ENCODE measurements at places on chromosomes 7 and 10.
A peak's percentile ranks its signal among the peaks of the same experiment; 100 is the strongest.

- DNase-seq: no peak
Observed at GRCh38 chr7:82390936-82391335, 52.6 kb downstream of the CACNA2D1 start.

DNA sequence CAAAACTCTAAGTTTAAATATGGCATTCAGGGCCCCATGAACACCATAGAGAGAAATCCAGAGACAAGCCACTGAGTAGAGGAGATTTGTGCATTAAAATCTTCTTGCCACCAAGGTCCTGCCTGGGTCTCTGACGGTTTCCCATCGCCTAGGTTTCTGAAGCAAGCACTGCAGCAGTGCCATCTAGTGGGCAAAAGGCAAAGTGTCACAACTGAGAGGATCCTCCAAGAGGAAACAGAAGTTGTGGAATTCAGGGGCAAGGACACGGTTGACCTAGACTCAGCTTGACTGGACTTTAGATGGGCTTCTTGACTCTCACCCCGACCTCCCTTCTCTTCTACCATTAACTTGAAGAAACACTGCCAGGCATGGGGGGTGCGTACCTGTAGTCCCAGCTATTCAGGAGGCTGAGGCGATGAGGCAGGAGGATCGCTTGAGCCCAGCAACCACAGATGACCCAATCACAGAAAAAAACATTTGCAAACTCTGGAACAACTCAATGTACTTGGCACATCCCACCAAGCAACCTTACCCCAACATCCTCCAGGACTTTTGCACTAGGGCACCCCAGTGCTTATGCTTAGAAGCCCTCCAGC lies 604.1 kb downstream of the GALNT17 start:
- peak; percentile 41 for DNase-seq

DNA sequence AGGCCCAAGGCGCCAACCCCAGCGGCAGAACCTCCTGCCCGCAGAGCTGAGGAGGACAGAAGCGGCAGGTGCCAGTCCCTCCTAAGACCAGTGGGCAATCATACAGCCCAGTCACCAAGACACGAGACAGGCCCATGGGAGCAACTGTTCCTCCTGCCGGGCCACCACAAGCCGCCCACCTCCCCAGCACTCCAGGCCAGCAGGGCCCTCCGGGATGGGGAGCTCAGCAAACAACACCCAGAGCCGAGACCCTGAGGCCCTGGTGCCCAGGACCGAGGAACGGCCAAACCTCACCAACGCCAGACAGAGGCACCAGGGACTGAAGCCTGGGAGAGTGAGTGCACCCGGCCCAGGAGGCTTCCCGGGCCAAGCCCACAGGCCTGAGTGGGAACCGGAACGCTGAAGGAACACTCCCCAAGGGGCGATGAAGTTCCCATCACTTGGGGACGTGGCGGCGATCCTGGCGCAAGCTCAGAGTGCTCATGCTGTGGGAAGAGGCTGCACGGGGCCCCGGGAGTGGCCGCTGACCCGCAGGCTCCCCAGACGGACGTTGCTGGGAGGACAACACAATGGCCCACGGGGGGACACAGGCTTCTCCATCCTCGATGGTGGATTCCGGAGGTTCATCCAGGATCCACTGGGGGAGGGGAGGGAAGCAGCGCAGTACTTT lies 35.1 kb downstream of the GPER1 start:
- DNase-seq: no peak

DNA sequence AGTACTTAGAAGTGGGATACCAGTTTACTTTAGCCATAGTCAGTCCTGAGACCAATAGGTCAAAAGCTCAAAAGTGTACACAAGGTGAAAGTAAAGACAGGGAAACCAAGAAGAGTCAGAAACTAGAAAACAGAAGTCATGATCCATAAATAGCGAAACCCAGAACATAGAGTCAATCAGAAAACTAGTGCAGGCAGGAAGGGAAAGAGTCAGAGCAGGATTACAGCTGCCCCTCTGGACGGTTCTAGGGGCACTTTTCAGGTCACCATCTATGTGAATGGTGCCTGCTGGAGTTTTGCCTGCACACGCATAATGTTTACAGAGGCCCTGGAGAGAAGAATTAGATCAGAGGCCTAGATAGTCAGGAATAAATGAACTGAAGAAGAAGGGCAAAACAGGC lies 22.4 kb upstream of the DMTF1 start:
- DNase-seq: no peak

Data from Caki2 (cell line).